Suprapubic skin (tissue), 4 donors: ENCODE measurements at places on chromosomes 2 and 18. TPM values are rescaled to one million over a fixed set of nuclear protein-coding genes. Genes with fewer than 3 reads are reported as not detected.

The GAL3ST2 gene
- not detected for total RNA-seq

DNA sequence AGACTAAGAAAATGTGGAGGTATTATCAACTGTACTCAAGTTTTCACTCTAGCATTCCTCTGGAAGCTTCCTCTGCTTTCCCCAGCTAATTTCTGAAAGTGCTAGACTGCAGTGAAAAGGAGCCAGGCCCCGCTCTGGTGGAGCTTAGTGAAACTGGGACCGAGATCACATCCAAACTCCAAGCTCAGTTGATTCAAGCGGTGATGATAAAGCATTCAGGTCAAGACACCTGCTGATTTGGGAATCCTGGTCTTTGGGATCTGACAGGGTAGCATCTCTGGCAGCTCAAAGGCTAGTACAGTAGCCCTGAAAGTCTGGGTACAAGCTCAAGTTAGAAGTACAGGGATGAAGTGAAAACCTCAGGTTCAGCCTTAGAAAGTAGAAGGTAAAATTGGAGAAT lies 120.2 kb upstream of the CRIM1 start:
- no peak for DNase-seq
- H3K27me3 ChIP-seq, result no peaks in the 10 kb centered on the region
- no peak overlapping the region for H3K4me3 ChIP-seq
- H3K27ac ChIP-seq, result no peak overlapping the region
- no peaks in the 10 kb centered on the region for H3K36me3 ChIP-seq

- DNase-seq, result no peak
- no peak overlapping the region for H3K4me3 ChIP-seq
- no peaks in the 10 kb centered on the region for H3K27me3 ChIP-seq
- H3K4me1 ChIP-seq, result no peaks in the 10 kb centered on the region
Measured at GRCh38 chr2:232574674-232575403, 24.4 kb downstream of the EIF4E2 start.

DNA sequence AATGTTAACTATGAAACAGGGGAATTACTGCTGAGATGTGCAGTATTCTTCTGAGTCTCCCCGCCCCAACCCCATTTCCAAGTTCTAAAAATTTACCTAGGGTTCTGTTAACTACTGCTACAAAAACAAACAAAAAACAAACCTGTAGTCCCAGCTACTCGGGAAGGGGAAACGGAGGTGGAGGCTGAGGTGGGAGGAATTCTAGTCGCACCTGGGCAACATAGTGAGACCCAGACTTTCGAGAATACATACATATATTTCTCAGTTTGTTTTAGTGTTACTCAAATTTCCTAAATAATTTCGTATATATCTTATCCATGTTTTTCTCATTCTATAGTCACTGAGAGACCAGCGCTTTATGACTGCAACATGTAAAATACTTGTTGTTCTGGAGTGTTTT lies 989 bp downstream of the STAM2 start:
- peaks cover 47% of the 10 kb centered on the region for H3K4me1 ChIP-seq
- peak overlapping the region; percentile 98 for H3K27ac ChIP-seq
- DNase-seq, result no peak
- peak overlapping the region; percentile 82 for H3K4me3 ChIP-seq
- H3K36me3 ChIP-seq, result no peaks in the 10 kb centered on the region

The WDSUB1 gene
- total RNA-seq, result 9.4 TPM

DNA sequence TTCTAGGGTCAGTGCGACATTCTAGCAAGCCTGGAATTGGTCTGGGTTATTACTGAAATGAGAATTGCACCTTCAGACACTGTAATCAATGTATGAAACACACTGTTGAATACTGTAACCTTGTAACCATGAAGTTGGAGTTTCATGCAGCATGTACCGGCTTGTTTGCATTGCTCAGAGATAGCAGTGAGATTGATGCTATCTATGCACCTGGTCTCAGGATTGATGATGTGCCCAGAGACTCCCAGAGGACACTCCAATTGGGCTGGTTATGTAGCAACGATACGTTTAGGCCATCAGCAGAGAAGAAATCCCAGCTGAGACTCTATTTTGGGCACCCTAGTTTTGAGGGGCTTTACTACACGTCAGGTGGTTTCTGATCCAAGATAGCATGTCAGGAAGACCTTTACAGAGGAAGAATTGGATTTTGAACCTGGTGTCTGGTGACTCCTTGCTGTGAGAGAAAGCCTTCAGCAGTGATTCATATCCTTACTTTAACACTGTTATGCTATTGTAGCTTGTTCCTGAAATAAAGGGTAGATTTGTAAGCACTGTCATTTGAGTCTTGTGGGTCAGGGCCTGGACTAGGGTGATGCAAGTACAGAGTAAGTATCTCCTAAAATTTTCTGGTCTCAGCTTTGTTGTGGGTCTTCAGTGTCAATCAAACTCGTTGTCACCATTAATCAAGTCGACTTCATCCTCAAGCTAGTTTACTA lies 305.1 kb upstream of the GULP1 start:
- H3K27me3 ChIP-seq, result no peaks in the 10 kb centered on the region
- DNase-seq, result no peak
- H3K4me3 ChIP-seq, result no peak overlapping the region
- H3K27ac ChIP-seq, result no peak overlapping the region

The RNPEPL1 gene
- total RNA-seq, result 71.9 TPM

The SALL3 gene
- 0.21 TPM for total RNA-seq
